ENCODE measurements at places on chromosomes 2 and 18.

- DNase-seq: no peak
Measured at GRCh38 chr2:70118798-70119454, 31.6 kb downstream of the PCBP1 start.

- DNase-seq: peak; percentile 95
Measured at GRCh38 chr18:35513181-35513936, 15.6 kb upstream of the INO80C start.

GRCh38 chr2:97812931-97813330, 99.6 kb downstream of the ZAP70 start:
- DNase-seq: no peak

DNA sequence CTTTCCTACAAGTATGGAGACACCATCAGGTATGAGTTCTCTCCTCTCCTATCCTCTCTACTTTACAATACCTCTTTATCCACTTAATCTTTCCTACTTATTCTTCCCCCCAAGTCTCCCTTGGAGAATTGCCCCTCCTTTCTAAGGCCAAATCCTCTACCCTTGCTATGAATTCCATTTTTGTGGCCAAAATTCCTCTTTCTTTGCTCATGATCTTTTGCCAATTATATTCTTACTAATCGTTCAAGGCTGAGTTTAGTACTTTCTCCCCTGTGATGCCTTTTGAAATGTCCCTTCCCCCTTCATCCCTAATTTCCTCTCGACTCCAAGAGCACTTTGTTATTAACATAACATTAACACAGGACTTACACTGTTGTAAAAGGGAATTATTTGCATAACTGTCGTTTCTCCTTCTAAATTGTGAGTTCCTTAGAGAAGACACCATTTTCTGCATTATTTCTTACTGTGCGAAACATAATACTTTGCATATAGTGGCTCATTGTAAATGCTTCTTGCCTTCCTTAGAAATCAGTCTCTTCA, 133.4 kb downstream of the KCTD1 start:
- DNase-seq: peak; percentile 82

- no peak for DNase-seq
Measured at GRCh38 chr2:233267516-233268245, 16.2 kb downstream of the ATG16L1 start.

DNA sequence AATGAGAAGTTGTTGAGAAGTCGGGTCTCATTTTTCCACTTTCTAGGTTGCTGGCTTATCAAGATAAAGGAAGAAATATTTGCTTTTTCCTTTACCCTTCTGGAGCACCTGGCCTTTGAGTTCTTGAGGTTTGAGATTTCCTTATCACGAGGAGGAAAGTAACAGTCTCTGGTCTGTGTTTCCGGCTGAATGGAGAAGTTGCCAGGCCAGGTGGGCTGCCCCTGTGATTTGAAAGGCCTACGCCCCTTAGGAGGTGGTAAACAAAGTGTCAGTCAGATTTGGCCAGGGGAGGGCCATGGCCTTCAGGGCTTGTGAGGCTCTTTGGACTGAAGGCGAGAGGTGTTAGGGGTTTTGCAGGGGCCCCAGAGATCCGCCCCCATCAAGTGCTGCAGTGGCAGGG, 156.7 kb upstream of the HAAO start:
- no peak for DNase-seq

DNA sequence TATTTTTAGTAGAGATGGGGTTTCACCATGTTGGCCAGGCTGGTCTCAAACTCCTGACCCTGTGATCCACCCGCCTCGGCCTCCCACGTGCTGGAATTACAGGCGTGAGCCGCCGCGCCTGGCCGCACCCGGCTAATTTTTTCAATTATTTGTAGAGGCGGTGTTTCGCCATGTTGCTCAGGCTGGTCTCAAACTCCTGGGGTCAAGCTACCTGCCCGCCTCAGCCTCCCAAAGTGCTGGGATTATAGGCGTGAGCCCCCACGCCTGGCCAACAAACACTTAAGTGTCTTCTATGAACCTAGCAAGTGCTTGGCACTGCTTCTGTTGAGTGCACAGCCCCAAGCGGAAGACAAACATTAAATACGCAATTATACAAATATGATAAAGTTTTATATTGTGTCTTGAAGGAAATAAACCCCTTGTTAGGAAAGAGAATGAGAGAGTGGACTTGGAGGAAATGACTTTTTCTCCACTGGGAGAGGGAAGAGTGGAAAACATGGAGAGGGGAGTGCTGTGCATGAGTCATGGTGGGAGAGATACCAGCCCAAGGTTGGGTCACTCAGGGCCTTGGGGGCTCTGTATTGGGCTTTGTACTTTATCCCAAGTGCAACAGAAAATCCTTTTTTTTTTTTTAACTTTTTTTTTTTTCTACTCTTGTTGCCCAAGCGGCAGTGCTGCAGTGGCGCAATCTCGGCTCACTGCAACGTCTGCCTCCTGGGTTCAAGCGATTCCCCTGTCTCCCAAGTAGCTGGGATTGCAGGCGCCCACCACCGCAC, 41.4 kb upstream of the ACTR2 start:
- no peak for DNase-seq

- DNase-seq: no peak
Measured at GRCh38 chr2:70941701-70942100, 6.0 kb downstream of the ATP6V1B1 start.

DNA sequence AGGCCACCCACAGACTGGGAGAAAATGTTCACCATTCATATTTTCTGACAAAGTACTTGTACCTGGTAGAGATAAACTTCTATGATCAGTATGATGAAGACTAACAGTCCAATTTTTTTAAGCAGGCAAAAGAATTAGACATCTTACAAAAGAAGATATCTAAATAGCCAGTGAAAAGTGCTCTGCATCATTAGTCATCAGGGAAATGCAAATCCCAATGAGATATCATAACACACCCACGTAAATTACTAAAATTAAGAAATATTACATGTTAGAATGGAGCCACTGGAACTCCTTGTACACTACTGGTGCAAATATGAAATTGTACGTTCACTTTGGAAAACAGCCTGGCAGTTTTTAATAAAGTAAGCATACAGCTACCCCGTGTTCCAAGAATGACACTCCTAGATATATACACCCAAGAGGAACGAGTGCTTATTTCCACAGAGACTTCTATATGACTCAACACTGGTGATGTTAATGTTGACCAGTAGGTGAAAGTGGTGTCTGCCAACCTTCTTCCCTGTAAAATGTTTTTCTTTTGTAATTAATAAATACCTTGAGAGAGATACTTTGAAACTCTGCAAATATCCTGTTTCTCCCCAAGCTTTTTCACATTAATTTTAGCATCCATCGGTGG, 80.3 kb downstream of the NPAS2 start:
- DNase-seq: no peak

GRCh38 chr2:232213176-232213575, 165.4 kb upstream of the ALPP start:
- no peak for DNase-seq

DNA sequence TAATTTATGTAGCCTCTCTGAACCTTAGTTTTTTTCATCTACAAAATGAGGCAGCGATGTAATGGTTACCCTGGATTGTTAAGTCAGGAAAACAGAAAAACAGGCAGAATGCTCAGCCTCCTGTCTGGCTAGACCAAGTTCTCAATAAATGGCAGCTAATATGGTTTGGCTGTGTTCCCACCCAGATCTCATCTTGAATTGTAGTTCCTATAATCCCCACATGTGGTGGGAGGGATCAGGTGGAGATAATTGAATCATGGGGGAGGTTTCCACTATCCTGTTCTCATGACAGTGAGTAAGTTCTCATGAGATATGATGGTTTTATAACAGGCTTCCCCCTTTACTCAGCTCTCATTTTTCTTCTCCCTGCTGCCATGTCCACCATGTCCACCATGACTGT, 220.0 kb downstream of the CMPK2 start:
- no peak for DNase-seq

- DNase-seq: no peak
Measured at GRCh38 chr2:238570391-238570790, 143.7 kb downstream of the ASB1 start.

- no peak for DNase-seq
Measured at GRCh38 chr2:205387350-205388055, 294.8 kb upstream of the NRP2 start.

- no peak for DNase-seq
Measured at GRCh38 chr18:57776354-57776753, 26.8 kb downstream of the ATP8B1 start.

DNA sequence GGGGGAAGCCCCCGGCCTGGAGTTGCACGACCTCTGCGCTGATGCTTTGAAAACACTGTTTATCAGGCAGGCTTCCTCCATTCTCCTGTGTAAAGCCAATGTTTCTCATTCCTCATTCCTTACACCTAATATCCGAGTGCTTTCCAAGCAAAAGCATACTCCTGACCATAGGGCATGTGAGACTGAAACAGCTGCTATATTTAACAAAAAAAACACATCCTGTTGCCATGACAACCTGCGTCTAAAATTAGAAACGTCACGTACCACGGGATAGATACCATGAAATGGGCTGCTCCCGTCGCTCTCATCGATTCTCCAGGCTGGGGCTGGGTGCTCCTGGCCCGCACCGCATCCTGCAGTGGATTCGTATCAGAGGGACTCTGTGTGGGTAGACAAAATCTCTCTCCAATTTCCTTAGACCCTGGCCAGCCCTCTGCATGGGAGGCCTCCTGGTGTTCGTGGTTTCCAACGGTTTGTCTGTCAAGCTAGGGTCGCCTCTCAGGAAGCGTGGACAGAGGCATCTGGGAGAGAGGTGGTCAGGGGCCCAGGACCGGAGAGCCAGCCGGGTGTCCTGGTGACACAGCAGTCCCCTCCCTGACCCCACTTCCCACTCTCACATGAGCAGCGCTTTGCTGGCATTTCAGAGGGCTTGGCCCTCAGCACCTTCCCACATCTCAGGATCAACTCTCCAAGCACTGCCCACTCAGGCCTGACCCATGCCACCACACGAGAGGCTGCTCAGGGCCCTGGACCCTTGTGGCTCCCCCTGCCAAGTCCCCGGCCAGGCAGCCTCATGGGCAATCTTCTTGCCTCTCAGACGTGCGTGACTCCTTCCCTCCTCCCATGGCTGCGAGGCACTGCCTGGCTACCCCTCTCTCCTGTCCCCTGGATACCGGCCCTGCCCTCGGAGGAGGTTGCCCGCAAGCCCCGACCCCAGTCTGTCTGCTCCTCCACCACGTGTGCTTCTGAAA, 268.1 kb downstream of the NDUFA10 start:
- peak; percentile 9 for DNase-seq

GRCh38 chr18:76463872-76464271, 31.2 kb downstream of the ZNF516 start:
- no peak for DNase-seq

- DNase-seq: peak; percentile 18
Measured at GRCh38 chr2:98926601-98927000, 9.4 kb downstream of the CRACDL start.

DNA sequence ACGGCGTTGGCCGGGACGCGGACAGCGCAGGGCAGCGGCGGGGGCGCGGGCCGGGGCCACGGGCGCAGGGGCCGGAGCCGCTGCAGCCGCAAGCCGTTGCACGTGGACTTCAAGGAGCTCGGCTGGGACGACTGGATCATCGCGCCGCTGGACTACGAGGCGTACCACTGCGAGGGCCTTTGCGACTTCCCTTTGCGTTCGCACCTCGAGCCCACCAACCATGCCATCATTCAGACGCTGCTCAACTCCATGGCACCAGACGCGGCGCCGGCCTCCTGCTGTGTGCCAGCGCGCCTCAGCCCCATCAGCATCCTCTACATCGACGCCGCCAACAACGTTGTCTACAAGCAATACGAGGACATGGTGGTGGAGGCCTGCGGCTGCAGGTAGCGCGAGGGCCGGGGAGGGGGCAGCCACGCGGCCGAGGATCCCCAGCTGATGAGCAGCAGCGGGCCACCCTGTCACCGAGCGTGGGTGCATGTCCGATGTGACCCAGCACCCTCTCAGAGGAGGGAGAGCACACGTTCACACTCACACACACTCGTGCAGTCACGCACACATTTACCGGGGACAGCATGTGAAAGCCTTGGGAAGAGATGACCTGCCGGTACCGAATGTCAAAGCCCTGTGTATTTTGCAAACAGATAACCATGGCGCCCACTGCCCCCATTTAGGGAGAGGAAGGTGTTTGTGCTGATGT, 4.2 kb downstream of the GDF7 start:
- DNase-seq: no peak

- peak; percentile 90 for DNase-seq
Measured at GRCh38 chr2:85132834-85133637, at the start of gene TCF7L1. Gene TCF7L1, plus strand, starts transcription at chr2:85133392. Its CDS starts 293 bp downstream, at chr2:85133685.

GRCh38 chr2:62611854-62612253, 93.7 kb upstream of the EHBP1 start:
- peak; percentile 56 for DNase-seq

GRCh38 chr2:46872902-46873603, 42.6 kb downstream of the MCFD2 start:
- peak; percentile 98 for DNase-seq

DNA sequence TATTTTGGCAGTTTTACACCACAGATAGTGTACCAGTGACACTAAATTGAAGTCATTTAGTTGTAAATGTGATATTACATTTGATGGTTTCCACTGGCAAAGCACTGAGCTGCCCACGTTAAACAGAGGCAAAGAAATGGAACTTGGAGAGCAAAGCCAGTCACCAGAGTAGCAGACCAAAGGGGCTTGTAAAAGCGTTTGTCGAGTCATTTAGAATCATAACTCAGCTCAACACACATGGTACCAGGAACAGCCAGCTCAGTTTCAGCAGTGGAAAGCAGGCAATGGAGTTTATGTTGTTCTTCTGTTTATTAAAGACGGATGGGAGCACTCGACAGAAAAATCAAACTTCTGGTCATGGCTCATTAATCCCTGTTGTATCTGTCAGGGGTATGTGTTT, 91.2 kb downstream of the POU3F3 start:
- DNase-seq: no peak

DNA sequence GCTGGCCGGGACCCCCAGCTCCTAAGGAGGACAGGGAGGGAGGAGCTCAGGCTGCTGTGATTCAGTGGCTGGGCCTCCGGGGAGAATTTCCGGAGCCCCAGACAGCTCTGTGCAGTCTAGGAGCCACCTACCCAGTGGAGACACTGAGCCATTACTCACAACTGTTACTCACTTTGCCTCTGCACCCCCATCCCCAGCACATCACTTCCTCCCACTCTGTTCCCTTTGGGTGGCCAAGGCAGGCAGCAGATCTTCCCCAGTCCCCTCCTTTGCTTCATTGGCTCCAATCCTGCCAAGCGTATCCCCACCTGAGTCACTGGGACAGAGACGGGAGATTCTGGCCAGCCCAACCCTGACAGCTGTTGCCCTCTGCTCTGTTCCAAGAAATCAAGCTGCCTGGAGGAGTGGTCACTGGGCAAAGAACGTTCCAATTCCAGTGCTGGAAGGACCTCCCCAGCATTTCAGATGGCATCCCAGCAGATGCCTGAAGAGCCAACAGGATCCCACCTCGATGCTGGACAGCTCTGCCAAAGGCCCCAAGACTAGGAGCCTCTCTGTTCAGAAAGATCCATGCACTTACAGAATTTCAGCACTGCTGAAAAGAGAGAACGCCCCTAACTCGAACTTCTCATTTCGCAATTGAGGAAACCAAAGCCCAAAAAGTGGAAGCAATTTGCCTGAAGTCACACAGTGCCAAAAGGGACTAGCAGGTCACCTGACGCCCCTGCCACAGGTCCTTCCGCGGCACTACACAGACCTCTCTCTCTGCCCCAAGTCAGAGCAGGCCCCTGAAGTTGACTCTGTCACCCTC, 68.3 kb downstream of the TNS1 start:
- DNase-seq: peak; percentile 98

- no peak for DNase-seq
Measured at GRCh38 chr2:141021611-141022010, 1109.2 kb downstream of the LRP1B start.
